ENCODE measurements at places on chromosomes 13 and 19.

DNA sequence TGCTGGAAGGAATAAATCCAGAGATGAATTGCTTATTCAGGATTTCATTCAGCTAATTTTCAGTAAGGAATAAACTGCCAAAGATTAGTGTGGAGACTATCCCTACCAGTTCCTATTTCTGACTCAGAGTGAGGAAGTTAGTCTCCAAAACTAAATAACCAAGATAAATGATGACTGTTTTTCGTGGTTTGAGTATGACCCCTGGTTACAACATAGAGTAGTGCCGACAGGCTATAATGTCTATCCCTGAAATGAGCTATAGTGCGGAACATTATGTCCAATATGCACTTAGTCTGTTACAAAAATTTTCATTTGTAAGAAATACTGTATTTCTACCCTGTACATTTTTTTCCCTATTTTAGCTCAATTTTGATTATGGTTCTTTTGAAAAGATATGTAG, 51.4 kb downstream of the NBEA start:
- no peak for DNase-seq

DNA sequence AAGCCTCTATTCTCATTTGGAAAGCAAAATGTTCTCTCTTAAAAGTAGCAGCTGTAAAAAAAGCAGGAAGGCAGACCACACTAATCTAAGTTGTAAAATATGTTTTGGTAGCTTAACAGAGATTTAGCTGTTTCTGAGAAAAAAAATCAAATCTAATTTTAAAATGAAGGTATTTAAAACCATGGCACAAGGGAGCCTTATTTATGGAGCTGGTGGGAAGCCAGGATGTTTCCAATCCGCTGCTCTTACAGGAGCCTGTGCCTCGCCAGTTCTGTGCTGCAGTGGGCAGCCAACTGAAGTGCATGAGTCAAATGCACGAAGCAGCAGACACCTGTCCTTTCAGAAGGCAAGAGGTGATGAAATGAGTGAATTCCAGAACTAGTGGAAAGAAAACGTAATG, 28.2 kb downstream of the GPC6 start:
- DNase-seq = no peak

GRCh38 chr19:10876459-10877240, 5.3 kb downstream of the CARM1 start:
- no peak for DNase-seq

DNA sequence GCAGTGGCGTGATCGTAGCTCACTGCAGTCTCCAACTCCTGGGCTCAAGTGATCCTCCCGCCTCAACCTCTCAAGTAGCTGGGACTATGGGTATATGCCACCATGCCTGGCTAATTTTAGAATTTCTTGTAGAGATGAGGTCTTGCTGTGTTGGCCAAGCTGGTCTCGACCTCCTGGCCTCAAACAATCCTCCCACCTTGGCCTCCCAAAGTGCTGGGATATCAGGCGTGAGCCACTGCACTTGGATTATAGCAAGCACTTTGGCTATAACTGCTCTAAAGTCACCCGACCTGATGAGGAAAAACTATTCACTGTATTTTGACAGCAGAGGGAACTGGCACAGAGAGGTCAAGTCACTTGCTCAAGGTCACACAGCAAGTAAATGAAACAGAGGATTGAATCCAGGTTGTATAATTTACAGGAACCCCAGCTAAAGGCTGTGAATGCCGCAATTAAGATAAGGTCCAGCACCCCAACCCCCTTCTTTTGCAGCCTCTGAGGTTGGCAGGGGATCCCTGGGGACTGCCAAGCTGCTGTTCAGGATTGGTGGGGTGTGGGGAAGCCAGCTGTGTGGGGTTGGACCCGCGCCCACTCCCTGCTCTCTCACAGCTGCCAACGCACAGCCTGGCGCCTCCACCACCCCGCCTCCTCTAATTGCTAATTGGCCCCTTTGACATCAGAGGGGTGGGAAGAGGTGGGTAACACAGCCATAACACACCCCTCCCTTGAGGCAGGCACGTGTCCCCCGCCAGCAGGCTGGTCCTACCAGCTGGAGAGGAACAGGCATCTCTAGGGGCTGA, 6.0 kb downstream of the TMIGD2 start:
- peak; percentile 45 for DNase-seq
